ENCODE measurements at places on chromosomes 4 and X.

DNA sequence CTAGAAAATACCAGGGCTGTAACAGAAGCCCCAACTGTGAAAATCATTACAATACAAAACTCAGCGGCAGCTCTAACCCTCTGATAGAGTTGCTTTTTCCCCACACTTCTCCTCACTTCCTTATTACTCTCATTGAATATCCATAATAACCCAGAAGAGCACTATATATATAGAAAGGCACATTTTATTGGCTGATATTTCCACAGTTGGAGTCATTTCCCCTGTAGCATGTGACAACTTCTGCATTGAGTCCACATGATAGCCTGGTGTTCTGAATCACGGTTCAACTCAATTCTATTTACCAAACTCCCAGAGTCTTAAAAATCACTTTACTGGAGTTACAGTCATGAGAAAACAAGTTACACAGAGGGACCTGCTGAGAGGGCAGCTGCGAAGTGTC, 46.6 kb upstream of the NWD2 start:
- DNase-seq: no peak

GRCh38 chr4:122896270-122896669, 26.1 kb downstream of the NUDT6 start:
- no peak for DNase-seq

DNA sequence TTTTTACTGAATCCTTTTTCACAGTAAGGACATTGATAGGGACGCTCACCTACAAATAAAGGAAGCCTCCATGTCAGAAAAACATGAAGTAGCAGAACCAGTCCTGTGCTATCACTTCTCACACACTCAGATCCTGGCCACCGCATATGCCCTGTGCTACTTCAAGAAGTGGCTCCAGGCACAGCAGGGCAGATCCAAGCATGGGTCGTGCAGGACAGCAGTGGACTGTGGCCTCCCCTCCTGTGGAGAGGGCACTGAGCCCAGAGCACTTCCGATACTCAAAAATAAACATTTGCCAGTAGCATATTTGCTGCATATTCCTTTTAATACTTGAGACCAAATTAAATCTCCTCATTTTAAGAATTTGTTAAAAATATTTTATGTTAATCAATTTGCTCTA, 167.9 kb downstream of the PRDM5 start:
- peak; percentile 18 for DNase-seq

- no peak for DNase-seq
These were observed 51.1 kb upstream of the UNC5C start for GRCh38 chr4:95599777-95600400.

DNA sequence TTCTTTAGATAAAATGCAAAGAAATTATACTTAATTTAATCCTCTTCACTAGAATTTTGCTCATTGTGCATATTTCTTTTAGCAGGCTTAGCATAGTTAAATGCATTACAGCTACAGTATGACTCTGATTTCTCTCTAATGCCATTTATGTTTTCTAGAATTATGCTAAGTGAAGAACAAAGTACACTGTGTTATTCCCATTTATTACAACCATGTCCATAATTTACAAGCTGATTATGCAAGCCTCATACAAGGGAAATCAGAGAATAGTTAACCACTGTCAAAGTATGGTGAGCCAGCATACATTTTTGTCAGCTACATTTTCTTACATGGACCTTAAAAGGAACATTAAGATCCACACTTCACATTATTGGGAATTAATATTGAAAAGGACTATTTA, 99.1 kb downstream of the MAB21L2 start:
- DNase-seq: no peak

GRCh38 chr4:56622176-56622575, 58.9 kb downstream of the HOPX start:
- DNase-seq: no peak

- DNase-seq: no peak
These were observed 31.8 kb downstream of the ANXA10 start for GRCh38 chr4:168124008-168124641.

GRCh38 chr4:21811565-21811964, 137.0 kb downstream of the KCNIP4 start:
- no peak for DNase-seq

- no peak for DNase-seq
These were observed 660 bp downstream of the GEMIN8 start for GRCh38 chrX:14029039-14029424.

GRCh38 chrX:153179131-153179530, at the start of gene MAGEA1:
MAGEA1 (plus strand) TSS chrX:153179284; CDS start chrX:153182390, 3,106 bp downstream.
- no peak for DNase-seq

- DNase-seq: no peak
These were observed 11.7 kb downstream of the OPHN1 start for GRCh38 chrX:68421636-68422035.

- DNase-seq: no peak
These were observed 91.5 kb downstream of the ELOVL6 start for GRCh38 chr4:110106931-110107296.

DNA sequence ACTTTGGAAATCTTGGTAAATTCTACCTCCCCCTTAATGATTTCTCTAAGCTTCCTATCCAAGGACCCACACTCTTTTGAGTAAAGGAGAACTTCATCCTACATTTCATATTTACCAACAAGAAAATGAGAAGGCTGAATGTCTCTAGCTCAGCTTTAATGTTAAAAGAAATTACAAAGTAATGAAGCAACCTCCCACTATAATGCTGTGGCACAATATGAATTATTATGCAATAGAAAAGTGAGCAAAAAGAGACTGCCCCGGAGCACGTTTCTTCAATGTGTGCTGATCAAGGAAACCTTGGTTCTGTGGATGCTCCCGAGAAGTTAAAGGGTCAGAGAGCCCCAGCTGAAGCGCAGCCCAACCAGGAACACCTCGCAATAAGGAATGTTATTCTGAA, 9.1 kb upstream of the TBC1D1 start:
- no peak for DNase-seq

GRCh38 chr4:10816571-10816970, 132.0 kb upstream of the CLNK start:
- no peak for DNase-seq

- DNase-seq: no peak
These were observed 54.4 kb upstream of the GPR174 start for GRCh38 chrX:79089896-79090584.

DNA sequence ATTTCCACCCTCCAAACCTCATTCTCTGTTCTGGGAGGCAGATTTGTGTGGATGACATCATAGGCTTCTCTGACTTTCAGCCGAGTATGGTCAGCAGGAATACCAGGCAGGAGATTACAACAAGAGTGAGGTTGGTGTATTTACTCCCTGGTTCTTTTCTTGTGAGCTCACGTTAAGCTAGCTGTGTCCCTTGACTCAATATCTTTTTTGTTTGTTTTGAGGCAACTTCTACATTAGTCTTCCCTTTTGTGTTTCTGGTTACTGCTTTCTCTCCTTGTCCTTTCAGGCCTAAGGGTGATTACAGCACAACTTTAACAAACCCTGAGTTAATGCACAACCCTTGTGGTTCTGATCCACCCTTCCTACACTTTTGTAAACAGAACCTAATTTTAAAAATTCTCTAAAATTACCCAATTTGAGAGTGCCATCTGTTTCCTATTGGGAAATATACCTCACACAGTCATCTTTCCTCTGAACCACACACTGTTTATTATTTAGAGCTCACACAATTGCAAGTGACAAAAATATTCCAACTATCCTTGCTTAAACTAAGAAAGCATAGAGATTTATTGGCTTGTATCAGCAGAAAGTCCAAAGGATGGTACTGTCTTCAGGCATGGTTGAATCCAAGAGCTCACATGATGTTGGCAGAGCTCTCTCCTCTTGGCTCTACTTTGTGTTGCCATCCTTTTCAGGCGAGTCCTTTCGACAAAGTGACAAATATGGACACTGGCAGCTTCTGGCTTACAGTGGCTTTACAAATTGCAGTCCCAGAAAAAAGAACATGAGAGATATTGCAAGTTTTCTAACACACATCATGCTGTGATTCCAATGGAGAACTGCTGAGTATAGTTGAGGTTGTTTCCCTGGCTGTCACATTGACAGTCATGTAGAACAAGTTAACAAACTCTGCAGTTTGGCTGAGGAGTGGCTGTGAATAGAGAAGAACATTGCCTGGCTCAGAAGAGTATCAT, 150.5 kb upstream of the DDIT4L start:
- no peak for DNase-seq

GRCh38 chr4:187491286-187491685, 504.3 kb upstream of the ZFP42 start:
- DNase-seq: no peak

GRCh38 chrX:44314808-44315207, 28.7 kb downstream of the EFHC2 start:
- no peak for DNase-seq

DNA sequence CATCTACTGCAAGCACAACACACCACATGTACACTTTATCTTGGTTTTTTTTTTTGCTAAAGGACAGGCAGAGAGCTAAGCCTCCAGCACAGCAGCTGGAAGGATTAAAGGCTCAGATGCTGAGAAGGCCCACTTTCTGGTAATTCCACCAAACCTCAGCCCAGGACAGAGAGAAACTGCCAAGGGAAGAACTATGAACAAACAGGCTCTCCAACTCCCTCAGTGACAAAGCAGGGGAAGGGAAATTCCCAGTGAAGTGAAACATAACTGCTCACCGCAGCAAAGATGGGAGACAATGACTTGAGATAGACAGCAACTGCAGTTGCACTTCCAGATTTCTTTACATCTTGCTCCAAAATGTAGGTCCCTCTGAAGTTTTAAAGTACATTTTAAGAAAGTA, 4.8 kb downstream of the PROM1 start:
- no peak for DNase-seq

DNA sequence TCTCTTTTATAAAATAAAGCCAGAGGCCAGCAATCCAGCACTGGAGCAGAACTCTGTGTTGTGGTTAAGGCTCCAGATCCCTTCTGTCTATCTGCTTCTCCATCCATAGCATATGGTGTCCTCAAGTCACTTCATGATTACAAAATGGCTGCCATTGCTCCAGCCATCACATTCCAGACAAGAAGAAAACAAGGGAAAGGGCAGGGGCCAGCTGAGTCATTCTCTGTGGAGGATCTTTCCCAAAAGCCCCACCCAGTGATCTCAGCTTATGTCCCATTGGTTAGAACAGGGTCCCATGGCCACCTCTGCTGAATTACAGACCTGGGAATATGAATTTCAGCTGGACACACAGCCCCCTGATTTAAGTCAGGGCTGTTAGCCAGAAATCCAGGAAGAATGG, 34.1 kb upstream of the MAN2B2 start:
- DNase-seq: no peak

GRCh38 chrX:14956813-14957582, 83.8 kb downstream of the MOSPD2 start:
- no peak for DNase-seq

- peak; percentile 52 for DNase-seq
These were observed 6.0 kb upstream of the WDR13 start for GRCh38 chrX:48591255-48591791.

DNA sequence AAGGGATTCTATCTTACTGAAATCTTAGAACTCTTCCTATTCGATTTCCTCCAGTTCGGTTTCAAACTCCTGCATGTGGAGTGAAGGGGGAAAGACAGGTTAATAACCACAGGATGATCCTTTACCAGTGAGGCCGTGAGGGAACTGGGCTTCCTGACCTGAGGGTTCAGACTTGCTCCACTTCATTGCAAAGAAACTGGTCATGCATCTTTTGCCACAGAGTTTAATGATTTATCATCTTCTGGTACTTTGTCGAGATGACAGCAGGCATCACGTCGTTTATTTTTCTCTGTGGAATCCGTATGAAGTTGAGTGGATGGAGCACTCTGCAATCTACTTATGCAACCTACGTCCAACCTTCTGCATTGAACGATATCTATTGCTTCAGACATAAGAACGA, 145.9 kb upstream of the NLGN4X start:
- DNase-seq: no peak

GRCh38 chr4:37597034-37597433, 89.1 kb downstream of the RELL1 start:
- no peak for DNase-seq

DNA sequence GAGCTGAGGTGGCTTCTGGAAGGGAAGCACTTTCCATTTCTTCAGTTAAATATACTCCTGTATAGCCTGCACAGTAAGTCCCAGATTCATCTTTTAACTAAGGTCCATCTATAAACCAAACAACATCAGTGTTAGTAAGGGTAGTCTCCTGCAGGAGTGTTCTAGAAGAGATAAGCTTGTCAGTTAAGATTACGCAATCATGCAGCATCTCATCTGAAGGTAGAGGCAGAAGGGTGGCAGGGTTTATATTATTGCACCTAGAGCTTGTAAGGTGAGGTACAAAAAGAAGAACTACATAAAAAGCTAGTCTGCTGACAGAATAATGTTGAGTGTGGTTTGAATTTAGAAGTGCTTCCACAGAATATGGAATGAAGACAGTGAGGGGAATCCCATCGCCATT, 44.0 kb downstream of the NUDT10 start:
- no peak for DNase-seq

- no peak for DNase-seq
These were observed 32.9 kb upstream of the GRID2 start for GRCh38 chr4:92270908-92271307.

GRCh38 chrX:122555925-122556324, 628.2 kb upstream of the GRIA3 start:
- DNase-seq: no peak
